Activated effector memory CD4-positive, alpha-beta T cell treated with anti-CD3 and anti-CD28 coated beads, Interleukin-2, amount 50 U/mL, for 16 hours (primary cell): ENCODE measurements at places on chromosomes 6 and 20.

DNA sequence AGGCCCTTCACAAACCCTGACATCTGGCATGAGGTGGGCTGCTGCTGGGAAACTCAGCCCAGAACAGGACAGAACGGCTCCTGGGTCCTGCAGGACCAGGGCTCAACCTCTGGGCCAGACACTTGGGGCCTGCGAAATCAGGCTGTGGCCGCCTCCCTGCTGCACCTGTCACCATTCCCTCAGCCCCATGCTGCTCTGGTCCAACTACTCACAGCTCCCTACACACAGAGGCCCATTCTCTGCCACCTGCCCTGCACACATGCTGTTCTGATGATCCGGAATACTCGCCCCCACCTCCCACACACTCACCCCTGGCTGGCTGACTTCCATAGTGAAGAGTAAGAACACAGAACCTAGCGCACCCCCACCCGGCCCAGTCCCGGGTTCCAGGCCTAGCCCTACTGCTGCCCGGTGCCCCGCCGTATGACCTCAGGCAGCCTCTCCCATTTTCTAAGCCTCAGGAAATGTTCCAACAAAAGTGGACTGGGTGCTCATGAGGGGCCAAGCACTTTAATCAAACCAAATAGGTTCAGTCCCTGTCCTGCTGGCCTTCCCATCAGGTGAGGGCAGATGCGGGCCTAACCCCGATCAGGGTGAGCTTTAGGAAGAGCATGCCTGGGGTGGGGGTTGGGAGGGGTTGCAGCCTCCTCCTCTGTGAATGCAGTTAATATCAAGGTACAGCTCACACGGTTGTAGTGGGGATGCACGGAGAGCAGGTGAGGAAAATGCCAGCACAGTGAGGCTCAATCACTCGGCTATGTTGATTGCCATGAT lies 3.9 kb downstream of the PEDS1 start:
- DNase-seq, result no peak

- no peak for DNase-seq
Observed at GRCh38 chr6:46983007-46983411, 59.1 kb downstream of the ADGRF1 start.

GRCh38 chr6:56528412-56528841 lies 114.3 kb downstream of the DST start:
- DNase-seq, result no peak

DNA sequence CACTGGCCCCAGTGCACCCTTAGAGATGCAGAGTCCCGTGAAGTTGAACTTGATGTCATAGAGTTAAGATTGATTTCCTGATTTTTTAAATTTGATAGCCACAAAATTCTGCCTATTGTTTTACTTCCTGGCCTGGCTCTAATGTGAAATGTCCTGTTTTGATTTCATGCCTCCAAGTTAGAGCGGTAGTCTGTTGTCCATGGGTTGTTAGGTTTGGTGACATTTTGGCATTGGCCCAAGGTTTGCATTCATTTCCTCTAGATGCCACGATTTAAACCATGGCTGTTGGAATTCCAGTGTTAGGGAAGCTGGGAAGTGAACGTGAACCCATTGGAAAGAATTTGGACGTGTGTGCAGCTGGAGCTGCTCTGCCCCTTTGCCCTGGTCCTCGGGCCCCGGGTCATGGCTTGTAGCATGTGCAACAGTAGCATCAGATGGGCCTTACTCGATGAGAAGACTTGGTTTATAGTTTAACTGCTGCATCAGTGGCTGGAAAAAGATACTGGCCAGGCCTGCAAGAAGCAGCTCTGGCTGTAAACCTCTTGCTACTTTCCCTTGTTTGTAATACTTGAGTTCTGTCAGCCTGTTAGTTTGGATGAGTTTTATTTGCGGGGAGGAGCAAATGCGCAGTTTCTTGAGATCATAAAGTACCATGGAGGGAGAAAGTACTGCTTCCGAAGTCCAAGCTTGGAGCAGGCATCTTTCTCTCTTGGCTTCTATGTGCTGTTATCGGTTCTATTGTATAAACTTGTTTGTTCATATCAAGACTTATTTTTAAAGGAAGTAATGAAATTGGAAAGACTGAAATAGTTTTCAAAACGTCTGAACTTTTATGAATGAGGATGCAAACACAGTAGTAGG lies 121.4 kb upstream of the CLDN20 start:
- DNase-seq, result no peak

- DNase-seq, result peak; percentile 88
Observed at GRCh38 chr20:63706852-63707557, 771 bp downstream of the ARFRP1 start.

DNA sequence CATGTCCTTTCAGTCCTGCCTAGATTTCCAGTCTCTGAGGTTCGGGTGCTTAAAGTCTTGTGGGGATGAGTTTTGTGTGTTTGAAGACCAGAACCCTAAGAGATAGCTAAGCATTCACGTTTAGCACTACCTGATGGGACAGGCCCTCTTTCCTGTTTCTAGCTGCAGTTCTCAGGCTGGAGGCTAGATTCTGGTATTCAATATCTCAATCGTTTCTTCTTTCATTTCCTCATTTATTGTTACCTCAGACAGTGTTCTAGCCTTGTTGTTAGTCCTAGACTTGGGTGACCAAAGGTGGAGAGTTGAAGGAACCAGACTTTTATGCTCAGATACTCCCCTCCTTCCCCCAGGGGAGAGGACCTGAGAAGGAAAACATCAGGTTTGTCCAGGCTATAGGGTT lies 16.8 kb downstream of the CEP250 start:
- no peak for DNase-seq

DNA sequence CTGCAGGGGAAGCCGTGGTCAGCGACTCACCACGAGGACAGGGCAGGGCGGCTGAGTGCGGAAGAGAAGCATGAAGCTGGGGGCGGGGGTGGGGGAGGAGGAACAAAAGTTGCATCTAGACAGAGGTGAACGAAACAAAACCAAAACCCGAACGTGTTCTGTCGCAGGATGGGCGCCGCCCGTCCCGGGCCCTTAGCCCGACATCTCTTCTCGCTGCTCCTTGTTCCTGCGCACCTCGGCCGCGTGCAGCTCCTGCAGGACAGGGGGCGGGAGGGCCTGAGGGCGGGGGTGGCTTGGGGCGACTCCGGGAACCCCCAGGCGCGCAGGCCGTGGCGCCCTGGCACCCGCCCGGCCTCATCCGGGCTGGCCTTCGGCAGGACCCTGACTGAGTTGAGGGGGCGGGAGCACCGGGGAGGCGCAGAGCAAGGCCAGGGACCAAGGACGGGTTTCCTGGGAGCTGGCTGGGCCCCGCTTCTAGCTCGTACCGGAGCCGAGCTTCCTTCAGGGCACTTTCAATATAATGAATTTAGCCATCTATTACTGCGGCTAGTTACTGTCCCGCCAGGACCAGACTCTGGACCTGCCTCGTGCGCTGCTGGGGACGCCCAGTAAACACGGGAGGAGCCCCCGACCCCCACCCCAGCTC lies 12.0 kb downstream of the STMN3 start:
- peak; percentile 84 for DNase-seq

- no peak for DNase-seq
Observed at GRCh38 chr6:28368522-28368921, 18.8 kb downstream of the ZKSCAN3 start.
